Activated naive CD4-positive, alpha-beta T cell treated with anti-CD3 and anti-CD28 coated beads for 36 hours (primary cell): ENCODE measurements at places on chromosomes 4 and X. TPM values are rescaled to one million over a fixed set of nuclear protein-coding genes. Genes with fewer than 3 reads are reported as not detected.

Gene TLR6
- total RNA-seq: 3.6 TPM

Gene CTAG1B
- total RNA-seq: not detected

- no peaks in the 10 kb centered on the region for H3K36me3 ChIP-seq
- H3K27me3 ChIP-seq: no peaks in the 10 kb centered on the region
- DNase-seq: no peak
- H3K27ac ChIP-seq: no peak overlapping the region
Observed at GRCh38 chr4:148034813-148035212, 302.9 kb downstream of the ARHGAP10 start.

- no peak for DNase-seq
- no peaks in the 10 kb centered on the region for H3K27me3 ChIP-seq
- peaks cover 8% of the 10 kb centered on the region for H3K36me3 ChIP-seq
- H3K27ac ChIP-seq: no peak overlapping the region
- H3K4me1 ChIP-seq: peaks cover 45% of the 10 kb centered on the region
Observed at GRCh38 chr4:44722001-44722400, 4.4 kb downstream of the GNPDA2 start.

GRCh38 chr4:154466336-154466735 is 25.3 kb downstream of the DCHS2 start:
- H3K4me3 ChIP-seq: no peak overlapping the region
- H3K36me3 ChIP-seq: no peaks in the 10 kb centered on the region
- no peak for DNase-seq
- H3K27me3 ChIP-seq: peaks cover 18% of the 10 kb centered on the region

GRCh38 chr4:47839259-47839658 is 1.4 kb upstream of the CORIN start:
- DNase-seq: peak; percentile 80
- H3K4me3 ChIP-seq: no peak overlapping the region
- peaks cover 3% of the 10 kb centered on the region for H3K36me3 ChIP-seq
- H3K4me1 ChIP-seq: peaks cover 25% of the 10 kb centered on the region
- H3K27ac ChIP-seq: no peak overlapping the region

DNA sequence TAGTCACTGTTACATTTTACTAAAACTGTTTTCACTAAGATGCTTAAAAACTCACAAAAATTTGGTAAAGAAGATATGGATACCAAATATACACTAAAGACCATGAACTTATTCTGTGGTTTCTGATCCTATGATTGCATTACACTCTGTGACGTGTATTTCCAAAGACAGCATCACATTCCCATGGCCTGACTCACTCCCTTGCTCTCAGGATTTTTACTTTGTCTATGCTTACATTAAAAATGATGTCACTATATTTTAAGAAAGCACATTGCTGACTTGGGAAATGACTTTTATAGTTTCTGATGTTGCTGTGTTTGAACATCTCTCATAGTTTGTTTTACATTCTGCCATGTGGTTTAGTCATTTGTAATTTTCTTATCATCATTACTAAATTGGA is 327.9 kb upstream of the MAGEB18 start:
- no peaks in the 10 kb centered on the region for H3K4me1 ChIP-seq
- no peak overlapping the region for H3K27ac ChIP-seq
- no peak overlapping the region for H3K4me3 ChIP-seq
- H3K36me3 ChIP-seq: no peaks in the 10 kb centered on the region

- peaks cover 30% of the 10 kb centered on the region for H3K4me1 ChIP-seq
- H3K27ac ChIP-seq: peak overlapping the region; percentile 54
- H3K4me3 ChIP-seq: peak overlapping the region; percentile 11
- peaks cover 5% of the 10 kb centered on the region for H3K36me3 ChIP-seq
Observed at GRCh38 chrX:135544338-135544948, 24.0 kb downstream of the INTS6L start.

DNA sequence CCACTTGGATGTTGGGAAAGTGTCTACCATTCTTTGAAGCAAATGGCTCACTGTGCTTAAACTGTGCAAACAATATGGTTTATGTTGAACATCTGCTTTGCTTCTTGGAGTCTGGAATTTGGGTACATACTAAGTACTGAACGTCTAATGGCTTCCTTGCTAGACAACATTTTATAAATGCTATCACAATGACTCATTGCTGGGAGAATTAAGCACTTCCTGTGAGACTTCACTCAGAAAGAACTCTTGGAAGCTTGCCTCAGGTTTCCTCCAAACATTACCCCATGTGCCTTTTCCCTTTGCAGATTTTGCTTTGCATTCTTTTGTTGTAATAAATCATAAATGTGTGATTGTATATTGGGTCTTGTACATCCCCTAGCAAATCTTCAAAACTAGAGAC is 139.7 kb downstream of the PACRGL start:
- no peaks in the 10 kb centered on the region for H3K27me3 ChIP-seq
- H3K4me1 ChIP-seq: no peaks in the 10 kb centered on the region

DNA sequence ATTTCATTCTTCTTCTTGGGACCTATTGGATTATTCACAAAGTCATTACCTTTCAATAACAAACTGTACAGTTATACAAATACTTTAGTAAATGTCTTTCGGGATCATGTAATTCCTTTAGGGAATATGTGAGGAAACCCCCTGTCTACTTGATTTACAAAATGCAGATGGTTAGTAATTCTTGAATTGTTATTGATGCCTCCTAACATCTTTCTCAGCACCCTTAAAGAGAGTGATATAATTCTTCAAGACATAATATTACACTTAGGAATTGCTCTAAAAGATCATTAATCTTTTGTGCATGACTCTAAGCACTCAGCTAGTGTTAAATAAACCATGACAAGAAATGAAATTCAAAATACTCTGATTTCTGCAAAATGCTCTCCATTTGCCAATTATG is 988.1 kb upstream of the HS3ST1 start:
- no peak for DNase-seq
- H3K4me3 ChIP-seq: no peak overlapping the region
- H3K27me3 ChIP-seq: no peaks in the 10 kb centered on the region
- H3K4me1 ChIP-seq: no peaks in the 10 kb centered on the region
- H3K27ac ChIP-seq: no peak overlapping the region

GRCh38 chr4:2843941-2844584 is 419 bp downstream of the ADD1 start:
- H3K4me1 ChIP-seq: peaks cover 58% of the 10 kb centered on the region
- DNase-seq: peak; percentile 43
- H3K27ac ChIP-seq: peak overlapping the region; percentile 91
- H3K36me3 ChIP-seq: peaks cover 10% of the 10 kb centered on the region
- peak overlapping the region; percentile 83 for H3K4me3 ChIP-seq
- H3K27me3 ChIP-seq: no peaks in the 10 kb centered on the region
